ENCODE measurements at places on chromosomes 12 and 14. TPM values are rescaled to one million over a fixed set of nuclear protein-coding genes. Genes with fewer than 3 reads are reported as not detected.
A peak's percentile ranks its signal among the peaks of the same experiment; 100 is the strongest.

- DNase-seq = no peak
These were observed 161.2 kb downstream of the RERGL start for GRCh38 chr12:17928708-17929366.

GRCh38 chr12:15732341-15733061, 56.7 kb downstream of the EPS8 start:
- no peak for DNase-seq

- no peak for DNase-seq
These were observed 7.8 kb upstream of the ITGB7 start for GRCh38 chr12:53214687-53215455.

GRCh38 chr12:95830335-95831089, 28.2 kb upstream of the SNRPF start:
- DNase-seq = no peak

DNA sequence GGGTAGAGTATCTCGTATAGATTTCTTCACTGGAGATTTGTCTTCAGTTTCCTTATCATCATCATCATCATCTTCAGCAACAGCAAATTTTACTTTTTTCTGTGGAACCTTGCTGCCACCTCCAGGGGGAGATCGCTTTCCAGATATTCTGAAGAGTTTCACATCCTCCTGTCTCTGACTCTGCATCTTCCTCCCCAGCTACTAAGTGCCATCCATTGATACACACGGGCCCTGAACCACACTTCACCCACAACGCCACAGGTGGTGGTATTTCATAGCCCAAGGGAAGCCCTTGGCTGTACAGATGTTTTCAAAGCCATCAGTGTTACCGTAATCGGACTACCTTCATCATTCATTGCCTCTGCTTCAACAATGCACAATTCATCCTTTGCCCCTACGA, 82.2 kb downstream of the PPP2R5C start:
- DNase-seq = peak; percentile 56

GRCh38 chr14:68394764-68395143, 398.1 kb downstream of the ZFP36L1 start:
- DNase-seq = no peak

GRCh38 chr12:42099433-42099832, 45.2 kb downstream of the GXYLT1 start:
- DNase-seq = no peak

GRCh38 chr14:80862541-80862940, 79.0 kb downstream of the CEP128 start:
- no peak for DNase-seq

DNA sequence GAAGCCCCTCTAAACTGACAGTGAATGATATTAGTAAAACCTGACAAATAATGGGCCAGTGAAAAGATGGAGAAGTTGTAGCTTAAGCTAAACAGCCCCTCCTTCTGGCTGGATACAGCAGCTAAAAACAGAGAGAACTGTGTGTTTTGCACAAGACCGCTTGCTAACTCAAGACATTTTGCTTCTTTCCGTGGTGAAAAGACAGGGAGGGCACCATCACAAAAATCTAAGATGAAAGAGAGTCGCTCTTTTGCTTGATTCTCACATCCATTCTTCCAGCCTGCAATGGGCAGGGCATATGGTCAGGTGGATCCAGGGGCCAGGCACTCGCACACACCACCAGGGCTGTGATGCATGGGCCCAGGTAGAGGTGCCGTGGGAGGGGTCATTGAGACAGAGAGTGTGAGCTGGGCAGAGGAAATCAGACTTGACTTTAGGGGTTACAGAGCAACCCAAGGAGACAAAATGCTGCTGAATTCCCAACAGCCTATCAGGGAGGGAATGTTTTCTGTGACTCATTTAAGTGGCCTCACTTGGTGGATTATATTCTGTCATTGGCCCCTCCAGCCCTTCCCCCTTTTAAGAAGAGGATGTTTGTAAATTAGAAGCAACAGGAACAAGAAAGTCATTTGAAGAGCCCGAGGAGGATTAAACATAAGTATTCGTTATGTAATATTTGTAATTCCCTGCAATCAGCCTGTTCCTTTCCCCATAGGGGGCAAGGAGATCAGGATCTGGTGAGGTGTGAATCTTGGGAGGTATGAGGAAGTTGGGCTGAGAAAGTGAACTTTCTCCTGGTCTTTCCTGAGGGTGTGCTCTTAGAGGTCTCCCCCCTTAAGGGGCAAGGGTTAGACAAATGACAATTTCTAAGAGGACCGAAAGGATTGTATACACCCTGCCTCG, 12.3 kb downstream of the EMP1 start:
- no peak for DNase-seq

- no peak for DNase-seq
These were observed 206.6 kb downstream of the DAD1 start for GRCh38 chr14:22382395-22382794.

DNA sequence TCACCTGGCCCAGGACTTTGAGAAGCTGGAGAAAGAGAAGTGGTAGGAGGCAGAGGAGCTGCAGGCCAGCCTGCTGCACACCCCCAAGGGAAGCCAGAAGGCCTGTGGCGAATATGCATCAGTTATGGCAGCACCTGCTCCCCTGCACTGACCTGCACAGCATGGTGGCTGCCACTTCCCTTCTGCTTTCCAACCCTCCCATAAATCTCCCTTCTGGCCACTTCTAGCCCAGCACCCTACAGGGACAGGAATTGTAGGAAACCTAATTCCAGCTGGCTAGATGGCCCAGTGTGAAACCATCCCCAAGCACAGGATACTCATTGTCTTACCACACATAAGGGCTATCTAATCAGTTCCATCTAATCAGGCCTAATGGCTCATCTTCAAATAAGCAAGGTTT, 136.3 kb downstream of the TBX3 start:
- no peak for DNase-seq

DNA sequence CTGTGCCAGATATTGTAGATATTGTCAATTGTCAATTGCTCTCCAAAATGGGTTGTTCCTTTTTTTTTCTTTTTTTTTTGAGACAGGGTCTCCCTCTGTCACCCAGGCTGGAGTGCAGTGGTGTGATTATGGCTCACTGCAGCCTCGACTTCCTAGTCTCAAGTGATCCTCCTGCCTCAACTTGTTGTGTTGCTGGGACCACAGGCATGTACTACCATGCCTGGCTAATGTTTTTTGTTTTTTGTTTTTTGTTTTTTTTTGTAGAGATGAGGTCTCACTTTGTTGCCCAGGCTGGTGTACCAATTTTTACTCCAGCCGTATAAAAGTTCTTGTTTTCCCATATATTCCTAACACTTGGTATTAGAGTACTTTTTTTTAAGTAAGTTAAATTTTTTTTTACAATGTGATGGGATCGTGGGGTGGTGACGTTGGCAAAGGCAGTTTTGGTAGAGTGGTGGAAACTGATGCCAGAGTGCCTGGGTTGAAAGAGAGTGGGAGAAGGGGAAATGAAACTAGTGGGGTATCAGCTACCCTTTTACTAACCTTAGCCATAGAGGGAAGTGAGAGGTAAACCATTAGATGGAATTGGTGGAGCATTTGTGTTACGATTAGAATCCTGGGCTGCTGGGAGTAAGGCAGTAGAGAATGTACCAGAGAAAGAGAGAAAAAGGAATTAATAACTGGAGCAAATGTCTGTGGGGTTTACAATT, 33.0 kb upstream of the CFAP54 start:
- no peak for DNase-seq

GRCh38 chr14:103149351-103150237, 26.3 kb downstream of the TNFAIP2 start:
- no peak for DNase-seq

- DNase-seq = no peak
These were observed 10.6 kb downstream of the NACA start for GRCh38 chr12:56714431-56714929.

DNA sequence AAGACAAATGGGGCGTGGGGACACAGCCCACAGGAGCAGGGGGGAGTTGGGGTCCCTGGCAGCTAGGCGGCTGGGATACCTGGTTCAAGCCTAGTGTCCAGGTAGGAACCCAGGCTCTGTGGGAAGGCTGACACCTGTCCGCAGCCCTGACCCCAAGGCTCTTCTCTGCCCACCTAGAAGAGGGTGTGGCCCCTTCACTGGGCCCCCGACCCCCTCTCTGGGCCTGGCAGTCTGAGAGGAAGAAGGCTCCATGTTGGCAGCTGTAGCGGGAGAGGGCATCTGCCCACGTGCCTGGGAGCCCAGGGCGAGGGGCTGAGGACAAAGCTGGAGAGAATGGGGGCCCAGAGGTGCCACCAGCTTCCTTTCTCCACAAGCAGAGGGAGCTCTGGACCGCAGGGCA, 10.5 kb downstream of the CHGA start:
- no peak for DNase-seq

- DNase-seq = no peak
These were observed 78.0 kb downstream of the GRIP1 start for GRCh38 chr12:66600903-66601302.

The HOXC5 gene
- total RNA-seq = not detected

DNA sequence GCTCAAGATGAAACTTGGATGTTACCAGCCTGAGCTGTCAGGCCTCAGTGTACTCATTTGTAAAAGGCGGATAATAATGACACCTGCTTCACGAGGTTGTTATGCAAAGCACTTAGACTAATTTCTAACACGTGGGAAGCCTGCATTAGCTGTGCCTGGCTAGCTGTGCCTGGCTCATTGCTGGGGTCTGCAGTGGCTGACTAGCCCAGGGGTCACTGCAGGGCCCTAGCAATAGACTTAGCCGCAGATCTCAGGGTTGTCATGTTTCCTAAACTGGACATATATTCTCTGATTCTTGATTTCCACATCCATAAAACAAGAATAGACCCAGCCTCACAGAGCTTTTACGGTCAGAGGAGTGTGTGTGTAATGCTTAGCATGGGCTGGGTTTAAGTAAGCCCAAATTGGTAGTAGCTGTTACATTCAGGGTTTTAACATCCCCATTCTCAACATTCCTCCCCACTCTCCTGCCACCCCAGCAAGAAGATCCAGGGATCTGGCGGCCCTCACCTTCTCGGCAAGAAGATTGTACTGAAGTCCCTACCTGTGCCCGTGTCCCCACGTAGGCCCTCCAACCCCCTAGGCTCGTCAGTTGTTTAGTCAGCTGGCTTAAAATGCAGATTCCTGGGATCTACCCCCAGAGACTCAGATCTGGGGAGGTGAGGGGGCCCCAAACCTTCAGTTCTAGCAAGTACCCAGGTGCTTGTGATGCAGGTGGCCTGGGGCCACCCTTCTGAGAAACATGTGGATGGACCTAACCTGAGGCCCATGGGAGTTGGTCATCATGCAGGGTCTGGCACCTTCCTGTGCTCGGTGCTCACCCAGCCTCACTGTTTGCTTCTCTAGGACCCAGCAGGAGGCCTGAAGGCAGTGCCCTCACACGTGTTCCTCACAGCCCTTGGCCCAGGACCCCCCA, 8.6 kb downstream of the NR4A1 start:
- DNase-seq = no peak

DNA sequence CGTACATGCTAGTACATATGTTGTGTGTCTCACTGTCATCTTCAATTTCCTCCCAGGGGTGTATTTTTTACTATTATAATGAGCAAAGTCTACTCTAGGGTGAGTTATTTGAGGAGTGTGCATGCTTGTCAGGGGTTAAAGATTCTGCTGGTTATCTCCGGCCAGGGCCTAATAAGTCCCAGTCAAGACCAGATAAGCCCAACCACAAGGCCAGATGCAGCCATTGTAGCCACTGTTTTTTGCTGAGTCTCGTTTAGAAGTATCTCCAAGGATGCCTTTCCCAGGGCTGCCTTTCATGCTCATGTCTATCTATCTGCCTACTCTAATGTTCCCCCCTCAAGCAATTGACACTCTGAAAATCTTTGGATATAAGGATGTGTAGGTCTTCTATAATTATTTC, 300.5 kb downstream of the IPO8 start:
- DNase-seq = no peak

- no peak for DNase-seq
These were observed 85.5 kb downstream of the TGFB3 start for GRCh38 chr14:75896341-75896740.

GRCh38 chr14:75832621-75833297, 149.0 kb downstream of the TGFB3 start:
- DNase-seq = no peak

The KLRC3 gene
- 0.64 TPM for total RNA-seq

The RDH12 gene
- not detected for total RNA-seq

- DNase-seq = no peak
These were observed 848.4 kb upstream of the FBXO33 start for GRCh38 chr14:40280652-40281051.

The RASSF9 gene
- not detected for total RNA-seq

The CYP27B1 gene
- 12.0 TPM for total RNA-seq

DNA sequence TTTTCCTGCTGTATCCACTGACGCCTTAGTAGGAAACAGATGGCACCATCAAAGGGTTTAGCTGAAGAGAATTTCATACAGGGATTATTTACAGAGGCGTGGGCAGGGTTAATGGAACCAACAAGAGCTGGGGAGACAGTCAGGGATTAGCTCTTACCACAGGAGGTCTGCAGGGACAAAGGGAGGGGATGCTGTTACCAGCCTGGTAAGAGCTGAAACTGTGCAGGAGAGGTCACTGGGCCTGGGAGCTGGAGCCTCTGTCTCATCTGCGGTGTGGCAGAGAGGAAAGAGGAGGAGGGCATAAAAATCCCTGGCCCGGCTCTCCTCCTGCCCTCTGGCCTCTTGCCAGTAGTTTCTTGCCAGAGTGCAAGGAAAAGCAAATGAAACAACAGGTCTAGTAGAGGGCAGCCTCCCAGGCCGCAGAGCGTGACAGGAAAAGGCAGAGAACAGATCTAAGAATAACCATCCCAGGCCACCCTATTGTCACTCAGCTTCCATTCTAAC, 18.9 kb upstream of the POC1B start:
- no peak for DNase-seq

The GYS2 gene
- total RNA-seq = not detected

GRCh38 chr12:13066459-13066858, 22.3 kb downstream of the FAM234B start:
- no peak for DNase-seq

The SERPINA12 gene
- not detected for total RNA-seq

The FGF23 gene
- not detected for total RNA-seq

DNA sequence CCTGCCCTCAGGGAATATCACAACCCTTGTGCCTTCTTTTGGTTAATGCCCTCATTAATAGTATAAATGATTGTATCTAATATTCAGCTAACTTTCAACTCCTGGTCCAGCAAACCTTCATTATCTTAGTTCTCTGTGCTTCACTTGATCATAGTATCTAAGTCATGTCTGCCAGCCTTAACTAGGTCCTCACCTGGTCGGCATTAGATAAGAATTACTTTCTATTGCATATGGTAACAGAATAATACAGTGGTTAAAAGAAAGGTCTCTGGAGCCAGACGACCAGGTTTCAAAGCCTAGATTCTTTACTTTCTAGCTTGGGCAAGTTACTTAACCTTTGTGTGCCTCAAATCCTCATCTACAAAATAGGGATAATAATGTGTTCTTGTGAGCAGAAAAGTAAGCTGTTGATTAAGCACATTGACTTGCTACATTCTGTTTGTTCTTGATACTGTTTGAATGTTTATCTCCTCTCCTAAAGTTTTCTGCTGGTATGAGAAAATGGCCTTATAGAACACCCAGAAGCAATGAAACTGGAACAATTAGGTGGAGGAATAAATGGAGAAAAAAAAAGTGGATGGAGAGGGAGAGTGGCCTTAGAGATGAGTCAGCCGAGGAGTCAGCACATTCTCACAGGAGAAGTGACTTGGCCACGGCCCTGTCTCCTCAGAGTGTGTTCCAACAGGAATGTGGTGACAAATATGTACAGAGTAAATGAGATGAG, 176.1 kb downstream of the SLC25A21 start:
- no peak for DNase-seq
